ENCODE measurements at places on chromosomes 13 and 19.

DNA sequence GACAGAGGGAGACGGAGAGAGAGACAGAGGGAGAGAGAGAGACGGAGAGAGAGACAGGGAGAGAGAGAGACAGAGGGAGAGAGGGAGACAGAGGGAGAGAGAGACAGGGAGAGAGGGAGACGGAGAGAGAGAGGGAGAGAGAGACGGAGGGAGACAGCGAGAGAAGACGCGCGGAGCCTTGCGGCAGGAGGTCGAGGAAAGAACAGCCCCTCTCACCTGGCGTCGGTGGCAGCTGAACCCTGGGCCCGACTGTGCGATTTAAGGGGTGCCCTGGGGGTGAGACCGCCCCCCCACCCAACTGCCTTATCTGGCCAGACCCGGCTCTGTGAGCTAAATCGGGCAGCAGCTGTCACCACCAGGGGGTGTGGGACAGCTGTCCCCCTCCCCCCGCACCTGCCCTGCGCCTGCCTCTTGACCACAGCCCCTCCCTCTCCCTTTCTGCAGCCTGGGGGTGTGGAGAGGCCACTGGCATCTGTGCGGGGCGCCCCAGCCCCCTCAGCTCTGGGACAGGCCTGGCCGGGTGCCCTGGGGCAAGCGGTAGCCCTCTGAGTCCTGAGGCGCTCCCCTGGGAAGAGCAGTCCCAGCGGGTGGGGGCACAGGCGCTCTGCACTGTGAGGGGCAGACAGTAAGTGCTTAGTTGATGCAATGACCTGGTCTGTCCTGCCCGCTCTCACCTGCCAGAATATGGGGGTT, 10.8 kb downstream of the JOSD2 start:
- no peak for DNase-seq

DNA sequence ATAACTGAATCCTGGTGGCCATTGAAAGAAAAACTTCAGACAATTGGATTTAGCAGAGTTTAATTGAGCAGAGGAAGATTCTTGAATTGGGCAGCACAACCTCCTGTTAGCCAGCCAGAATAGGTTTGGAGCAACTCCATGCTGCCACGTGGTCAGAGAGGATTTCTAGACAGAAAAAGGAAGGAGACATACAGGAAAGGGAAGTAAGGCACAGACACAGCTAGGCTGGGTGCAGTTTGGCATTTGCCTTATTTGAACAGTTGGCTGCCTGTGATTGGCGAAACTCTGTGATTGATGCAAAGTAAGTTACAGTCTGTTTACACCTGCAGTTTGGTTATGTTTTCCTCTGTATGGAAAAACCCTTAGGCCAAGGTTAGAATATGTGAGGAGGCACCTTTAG, 85.8 kb upstream of the SPATA13 start:
- DNase-seq: no peak

GRCh38 chr19:6712692-6713670, 7.5 kb downstream of the C3 start:
- no peak for DNase-seq

DNA sequence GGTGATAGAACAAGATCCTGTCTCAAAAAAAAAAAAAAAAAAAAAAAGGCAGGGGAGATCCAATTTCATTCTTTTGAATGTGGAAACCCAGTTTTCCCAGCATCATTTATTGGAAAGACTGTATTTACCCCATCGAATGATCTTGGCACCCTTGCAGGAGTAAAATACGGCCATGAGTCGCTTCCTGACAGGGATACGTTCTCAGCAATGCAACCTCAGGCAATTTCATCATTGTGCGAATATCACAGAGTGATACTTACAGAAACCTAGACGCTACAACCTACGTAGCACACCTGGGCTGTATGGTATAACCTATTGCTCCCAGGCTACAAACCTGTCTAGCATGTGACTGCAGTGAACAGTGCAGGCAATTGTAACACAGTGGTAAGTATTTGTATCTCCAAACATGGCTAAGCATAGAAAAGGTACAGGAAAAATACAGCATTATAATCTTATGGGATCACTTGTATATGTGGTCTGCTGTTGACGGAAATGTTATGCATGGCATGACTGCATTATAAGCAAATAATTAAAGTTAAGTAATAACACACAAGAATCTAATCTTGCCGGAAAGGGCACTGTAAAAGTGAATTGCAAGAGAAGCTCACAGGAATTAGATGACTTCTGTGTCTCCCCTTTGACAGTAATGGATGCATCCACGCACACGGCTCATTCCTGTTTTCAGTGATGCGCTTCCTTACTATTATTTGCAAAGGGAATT, 24.1 kb downstream of the RFX2 start:
- no peak for DNase-seq

DNA sequence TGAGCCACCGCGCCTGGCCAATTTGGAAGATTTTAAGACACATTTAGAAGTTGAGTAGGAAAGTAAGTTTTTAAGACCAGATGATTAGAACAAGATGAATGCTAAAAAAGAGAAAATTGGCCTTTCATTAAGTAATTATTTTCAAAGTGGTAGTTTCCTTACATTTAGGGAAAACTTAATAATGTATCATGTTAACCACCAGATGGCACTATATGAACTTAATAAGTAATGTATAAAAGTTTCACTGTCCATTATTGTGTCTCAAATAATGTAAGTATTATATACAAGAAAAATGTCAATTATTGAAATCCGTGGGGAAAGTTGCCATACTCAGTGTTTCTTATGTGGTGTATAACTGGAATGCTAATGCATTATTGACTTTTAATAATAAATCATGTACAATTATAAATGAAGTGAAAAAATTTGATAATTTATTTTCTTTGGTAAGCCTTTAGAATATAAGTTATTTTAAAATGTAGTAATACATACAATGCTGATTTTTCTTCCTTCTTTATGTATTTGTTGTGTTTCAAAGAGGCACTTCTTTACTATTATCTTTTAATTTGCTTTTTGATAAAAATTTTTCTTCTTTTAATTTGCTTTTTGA, 29.2 kb downstream of the COG6 start:
- DNase-seq: no peak

- no peak for DNase-seq
Measured at GRCh38 chr13:40520916-40521315, 145.5 kb downstream of the FOXO1 start.

DNA sequence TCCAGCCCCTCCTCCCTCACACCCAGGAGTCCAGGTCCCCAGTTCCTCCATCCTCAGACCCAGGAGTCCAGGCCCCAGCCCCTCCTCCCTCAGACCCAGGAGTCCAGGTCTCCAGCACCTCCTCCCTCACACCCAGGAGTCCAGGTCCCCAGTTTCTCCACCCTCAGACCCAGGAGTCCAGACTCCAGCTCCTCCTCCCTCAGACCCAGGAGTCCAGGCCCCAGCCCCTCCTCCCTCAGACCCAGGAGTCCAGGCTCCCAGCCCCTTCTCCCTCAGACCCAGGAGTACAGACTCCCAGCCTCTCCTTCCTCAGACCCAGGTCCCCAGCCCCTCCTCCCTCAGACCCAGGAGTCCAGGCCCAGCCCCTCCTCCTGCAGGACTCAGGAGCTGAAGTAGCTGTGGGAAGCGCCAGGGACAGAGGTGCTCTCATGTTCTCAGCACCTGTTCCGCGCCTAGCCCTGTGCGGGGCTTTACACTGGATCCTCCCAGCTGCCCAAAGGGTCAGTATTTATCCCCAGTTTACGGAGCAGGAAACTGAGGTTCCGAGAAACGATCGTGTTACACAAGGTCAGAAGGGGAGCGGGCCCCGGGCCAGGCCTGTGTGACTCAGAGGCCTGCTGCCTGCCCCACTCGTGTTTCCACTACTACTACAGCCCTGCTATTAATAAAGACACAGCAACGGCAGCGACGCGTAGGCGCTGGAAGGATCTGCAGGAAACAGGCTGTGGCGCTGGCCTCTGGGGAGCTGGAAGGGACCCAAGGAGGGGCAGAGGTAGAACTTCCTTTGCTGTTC, 1.7 kb upstream of the SBK3 start:
- no peak for DNase-seq

DNA sequence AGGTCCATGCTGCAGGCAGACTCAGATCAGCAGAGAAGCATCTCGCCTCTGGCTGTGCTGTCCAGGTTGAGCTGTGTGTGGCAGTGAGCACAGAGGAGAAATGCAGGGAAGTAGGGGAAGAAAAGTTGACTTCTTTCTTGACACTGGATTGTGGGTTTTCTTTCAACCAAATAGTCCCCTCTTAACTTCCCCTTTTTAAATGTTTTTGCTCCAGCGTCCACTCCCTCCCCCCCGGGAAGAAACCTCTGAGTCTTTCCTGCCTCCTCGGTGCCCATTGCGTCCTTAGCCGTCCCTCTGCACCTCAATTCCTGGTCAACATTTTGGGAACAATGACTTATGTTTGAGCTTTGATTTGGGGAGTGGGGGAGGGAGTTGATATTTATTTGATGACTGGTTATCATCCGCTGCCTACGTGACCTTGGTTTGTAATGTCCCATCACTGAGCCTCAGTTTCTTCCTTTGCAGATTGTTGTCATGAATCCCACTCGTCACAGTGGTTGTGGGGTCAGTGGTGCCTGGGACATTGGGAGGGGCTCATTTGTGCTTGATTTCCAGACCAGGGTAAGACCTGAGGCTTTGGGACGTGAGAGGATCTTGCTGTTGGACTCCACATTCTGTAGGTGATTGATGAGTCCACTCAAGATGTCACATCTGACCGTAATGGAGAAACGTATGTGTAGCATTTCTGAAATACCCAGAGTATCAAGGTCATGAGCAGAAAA, at the start of gene LILRB2:
TSS of gene LILRB2 (minus strand) at position 104 of the 722 bp plus-strand sequence. CDS start 614 bp downstream, outside the sequence.
- no peak for DNase-seq

GRCh38 chr13:46086985-46087384, 17.8 kb downstream of the CPB2 start:
- DNase-seq: no peak

DNA sequence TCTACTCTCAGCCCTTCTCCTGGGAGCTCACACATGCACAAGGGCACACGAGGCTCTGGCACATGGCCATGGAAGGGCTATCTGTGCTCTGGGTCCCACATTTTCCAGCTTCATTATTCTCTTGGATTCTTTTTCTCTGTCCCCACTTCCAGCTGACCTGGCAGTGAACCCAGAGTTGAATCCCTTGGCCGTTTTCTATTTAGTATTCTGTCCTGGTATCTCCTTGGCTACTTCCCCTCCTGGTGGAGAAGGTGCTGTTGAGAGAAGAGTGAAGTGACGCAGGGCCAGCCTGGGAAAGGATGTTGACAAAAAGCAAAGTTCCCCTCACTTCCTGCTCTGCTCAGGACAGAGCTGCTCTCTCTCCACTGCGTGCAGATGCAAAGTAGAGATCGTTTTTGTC, 303.1 kb downstream of the IRS2 start:
- DNase-seq: no peak
